ENCODE measurements at places on chromosomes 2 and 18. TPM values are rescaled to one million over a fixed set of nuclear protein-coding genes. Genes with fewer than 3 reads are reported as not detected.

The POU3F3 gene
- polyA plus RNA-seq: not detected

The CYP26B1 gene
- not detected for polyA plus RNA-seq

The ANKRD44 gene
- 84.9 TPM for polyA plus RNA-seq

The HOXD11 gene
- not detected for polyA plus RNA-seq

The TSPYL6 gene
- polyA plus RNA-seq: not detected
